CD4-positive, alpha-beta T cell treated with Interleukin-6 for 4 hours (primary cell): ENCODE measurements at places on chromosomes 12 and 14.

- no peak for DNase-seq
Measured at GRCh38 chr12:107180272-107180671, 86.9 kb upstream of the CRY1 start.

DNA sequence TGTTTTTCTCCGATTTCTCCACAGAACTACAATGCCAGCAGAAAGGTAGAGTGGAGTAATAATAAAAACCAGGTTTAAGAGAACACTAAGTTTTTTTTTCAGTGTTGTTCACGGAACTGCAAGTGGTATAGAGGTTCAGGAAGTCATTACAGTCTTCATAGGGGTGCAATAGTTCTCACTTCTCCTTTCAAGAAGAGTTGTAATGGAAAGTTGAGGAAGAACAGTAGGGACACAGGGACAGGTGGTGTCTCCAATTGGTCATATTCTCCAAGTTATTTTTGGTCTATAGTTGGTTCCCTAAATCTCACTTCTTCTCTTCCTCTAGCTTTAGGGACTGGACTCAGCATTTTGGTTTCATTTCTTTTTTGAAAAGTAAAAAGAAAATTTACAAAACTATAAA, 894.0 kb downstream of the NRXN3 start:
- DNase-seq, result no peak

- DNase-seq, result no peak
Measured at GRCh38 chr14:105888151-105888550, 361.8 kb downstream of the TMEM121 start.

GRCh38 chr14:55157080-55157479, 28.0 kb downstream of the LGALS3 start:
- DNase-seq, result no peak

GRCh38 chr12:19550626-19551025, 111.3 kb downstream of the AEBP2 start:
- DNase-seq, result no peak

DNA sequence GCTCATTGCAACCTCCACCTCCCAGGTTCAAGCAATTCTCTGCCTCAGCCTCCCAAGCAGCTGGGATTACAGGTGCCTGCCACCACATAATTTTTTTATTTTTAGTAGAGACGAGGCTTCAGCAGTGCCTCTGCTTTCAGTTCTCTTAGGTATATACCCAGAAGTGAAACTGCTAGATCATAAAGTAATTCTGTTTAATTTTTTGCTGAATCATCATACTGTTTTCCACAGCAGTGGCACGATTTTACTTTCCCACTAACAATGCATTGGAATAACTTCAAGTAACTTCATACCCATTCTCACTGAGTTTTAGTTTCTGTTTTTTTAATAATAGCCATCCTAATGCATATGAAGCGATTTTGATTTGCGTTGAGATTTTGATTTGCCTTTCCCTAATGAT, 148.0 kb upstream of the G2E3 start:
- DNase-seq, result no peak

GRCh38 chr14:105059035-105059924, 6.0 kb downstream of the GPR132 start:
- peak; percentile 75 for DNase-seq

DNA sequence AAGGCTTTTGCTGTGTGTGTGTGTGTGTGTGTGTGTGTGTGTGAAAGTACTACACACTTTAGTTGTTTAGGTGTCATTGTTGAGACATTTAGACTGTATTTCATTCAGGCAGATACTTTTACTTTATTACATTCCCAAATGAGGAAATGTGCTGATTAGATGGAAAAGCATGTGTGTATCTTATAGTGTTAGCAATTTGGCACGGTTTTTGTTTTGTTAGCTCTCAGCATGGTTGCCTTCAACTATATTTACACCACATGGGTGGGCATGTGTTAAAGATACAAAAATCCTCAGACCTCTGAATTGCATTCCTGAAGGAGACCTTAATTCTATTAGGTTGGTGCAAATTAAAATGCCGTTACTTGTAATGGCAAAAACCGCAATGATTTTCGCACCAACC, 879.5 kb downstream of the DIO2 start:
- DNase-seq, result no peak

DNA sequence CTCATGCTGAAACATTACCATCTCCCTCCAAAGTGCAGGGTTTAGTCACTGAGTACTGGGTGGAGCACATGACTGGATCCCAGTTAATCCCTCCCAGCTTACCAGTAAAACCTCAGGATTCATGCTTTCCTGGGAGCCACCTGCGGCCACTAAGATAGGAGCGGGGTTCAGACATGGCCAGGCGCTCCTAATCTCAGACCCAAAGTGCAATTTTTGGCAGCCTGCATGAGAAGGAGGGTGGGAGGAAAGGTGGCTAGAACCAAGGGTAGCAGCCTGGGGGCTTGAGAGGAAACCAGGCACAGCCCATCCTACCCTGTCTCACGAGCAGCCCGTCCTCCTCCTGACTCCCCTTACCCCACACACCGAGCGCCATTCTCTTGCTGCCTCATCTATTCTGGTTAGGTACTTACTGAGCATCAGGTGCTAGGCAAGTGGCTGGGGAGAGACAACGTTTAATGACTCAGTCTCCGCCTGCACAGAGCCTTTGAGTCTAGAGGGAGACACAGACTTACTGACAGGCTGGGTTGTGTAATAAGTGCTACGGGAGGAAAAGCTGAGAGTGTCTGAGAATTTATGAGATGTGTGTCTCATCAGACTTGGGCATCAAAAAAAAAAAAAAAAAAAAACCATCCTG, 9.9 kb downstream of the GPRC5A start:
- no peak for DNase-seq

DNA sequence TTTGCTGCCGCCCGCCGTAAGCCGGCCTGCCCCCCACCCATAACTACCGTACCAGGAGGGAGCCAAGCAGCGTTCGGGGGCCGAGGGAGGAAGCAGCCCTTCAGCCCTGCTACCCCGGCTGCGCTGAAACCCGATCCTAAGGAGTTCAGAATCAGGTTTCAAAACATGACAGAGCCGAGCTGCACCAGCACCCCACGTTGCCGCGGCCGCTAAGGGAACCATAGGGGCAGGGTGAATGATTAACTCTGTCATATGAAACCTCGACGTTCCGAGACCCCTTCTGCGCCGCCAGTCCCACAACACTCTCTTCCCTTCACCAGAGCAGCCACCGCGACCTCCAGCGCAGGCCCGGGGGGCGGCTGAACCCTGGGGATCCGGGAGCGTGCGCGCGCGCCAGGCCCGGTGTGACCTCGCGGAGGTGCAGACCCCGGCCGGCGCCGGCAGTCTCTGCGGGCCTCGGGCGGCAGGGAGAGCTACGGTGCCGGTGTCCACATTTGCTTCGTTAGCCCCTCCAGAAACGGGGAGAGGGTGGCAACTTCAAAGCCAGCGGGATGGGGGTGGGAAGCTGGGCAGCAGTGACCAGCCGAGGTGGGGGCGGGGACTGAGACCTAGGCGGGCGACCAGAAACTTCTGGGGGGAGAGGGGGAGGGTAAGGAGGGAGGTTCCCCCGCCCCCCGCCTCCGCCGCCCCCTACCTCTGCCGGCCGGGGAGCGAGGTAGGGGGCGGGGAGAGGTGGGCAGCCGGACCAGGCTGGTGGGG, 1.6 kb downstream of the SIX4 start:
- peak; percentile 4 for DNase-seq

DNA sequence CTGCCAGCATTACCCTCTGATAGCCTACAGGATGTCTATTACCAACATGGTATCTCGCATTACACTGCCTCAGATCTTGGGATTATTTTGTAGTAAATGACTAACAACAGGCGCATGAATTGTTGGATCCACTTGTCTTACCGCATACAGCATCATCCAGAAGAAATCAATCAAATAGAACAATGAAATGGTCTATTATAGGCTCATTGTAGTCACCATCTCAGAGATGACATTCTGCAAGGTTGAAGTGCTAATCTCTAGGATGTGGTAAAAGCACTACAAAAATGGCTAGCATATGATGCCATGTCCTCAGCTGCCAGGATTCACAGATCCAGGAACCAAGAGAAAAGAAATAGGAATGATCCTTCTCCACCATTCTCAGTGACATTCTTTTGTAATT, 52.0 kb downstream of the WASHC3 start:
- no peak for DNase-seq

GRCh38 chr12:113065126-113066007, 8.8 kb downstream of the DTX1 start:
- DNase-seq, result no peak

DNA sequence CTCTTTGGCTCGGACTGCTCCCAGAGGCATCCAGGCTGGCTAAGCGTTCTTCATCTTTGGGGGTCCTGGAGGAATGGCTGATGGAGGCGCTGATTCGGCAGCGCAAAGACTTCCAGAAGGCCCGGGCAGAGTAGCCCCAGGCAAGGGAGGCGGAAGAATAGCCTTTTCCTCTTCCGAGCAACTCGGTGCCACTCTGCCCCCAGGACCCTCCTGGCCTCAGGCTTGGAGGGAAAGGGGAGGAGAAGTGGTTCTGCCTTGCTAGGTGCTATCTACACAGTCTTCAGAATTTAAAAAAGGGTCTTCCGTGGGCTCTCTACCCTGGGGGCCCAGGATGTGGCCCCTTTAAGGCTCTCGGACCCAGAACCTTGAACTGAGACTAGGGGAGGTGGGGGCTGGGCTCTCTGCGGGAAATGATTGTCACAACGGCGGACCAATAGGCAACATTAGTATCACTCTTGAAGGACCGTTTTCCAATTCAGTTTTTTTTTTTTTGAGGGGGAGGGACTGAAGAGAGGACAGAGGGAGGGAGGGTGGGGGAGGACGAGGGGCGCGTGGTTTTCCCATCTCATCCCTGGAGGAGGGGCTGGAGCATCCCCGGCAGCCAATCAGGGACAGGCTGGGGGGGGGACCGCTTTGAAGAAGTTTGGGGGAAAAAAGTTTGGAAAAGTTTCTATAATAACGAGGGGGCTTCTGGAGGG, at the start of gene NFATC4:
TSS of gene NFATC4 (plus strand) at position 671 of the 698 bp plus-strand sequence. CDS start 157 bp downstream, outside the sequence.
- DNase-seq, result no peak

DNA sequence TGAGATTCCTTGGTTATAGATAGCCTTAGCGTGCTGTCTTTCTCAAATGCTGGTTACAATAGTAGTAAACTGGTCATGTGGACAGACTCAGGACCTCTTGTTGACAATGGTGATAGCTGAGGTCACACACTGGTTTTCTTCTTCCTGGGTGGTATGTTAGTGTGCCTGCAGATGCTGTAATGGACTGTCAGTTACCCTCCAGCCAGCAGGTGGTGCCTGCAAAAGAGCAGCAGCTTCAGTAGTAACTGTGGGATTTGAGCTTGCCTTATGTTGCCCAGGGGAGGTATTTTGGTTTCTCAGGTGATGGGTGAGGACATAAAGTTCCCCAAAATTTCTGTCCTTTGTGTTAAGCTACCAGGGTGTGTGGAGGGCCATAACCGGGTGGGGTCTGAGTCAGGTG, 33.7 kb upstream of the SCAF11 start:
- no peak for DNase-seq

- DNase-seq, result no peak
Measured at GRCh38 chr12:55673638-55674037, 34.1 kb downstream of the ITGA7 start.

DNA sequence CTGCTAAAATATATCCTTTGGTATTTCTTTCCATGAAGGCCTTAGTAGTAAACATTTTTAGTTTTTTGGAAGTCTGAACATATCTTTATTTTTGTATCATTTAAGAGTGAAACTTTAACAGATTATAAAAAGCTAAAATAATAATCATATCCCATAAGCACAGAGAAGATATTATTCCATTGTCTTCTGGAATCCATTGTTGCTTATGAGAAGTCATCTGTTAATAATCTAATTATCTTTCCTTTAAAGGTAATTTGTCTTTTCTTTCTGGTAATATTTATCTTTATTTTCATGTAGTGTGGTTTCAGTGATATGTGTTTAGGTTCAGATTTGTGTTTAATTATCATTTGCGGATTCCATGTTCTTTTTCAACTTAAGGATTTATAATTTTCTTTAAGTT, 261.7 kb downstream of the MSRB3 start:
- no peak for DNase-seq

DNA sequence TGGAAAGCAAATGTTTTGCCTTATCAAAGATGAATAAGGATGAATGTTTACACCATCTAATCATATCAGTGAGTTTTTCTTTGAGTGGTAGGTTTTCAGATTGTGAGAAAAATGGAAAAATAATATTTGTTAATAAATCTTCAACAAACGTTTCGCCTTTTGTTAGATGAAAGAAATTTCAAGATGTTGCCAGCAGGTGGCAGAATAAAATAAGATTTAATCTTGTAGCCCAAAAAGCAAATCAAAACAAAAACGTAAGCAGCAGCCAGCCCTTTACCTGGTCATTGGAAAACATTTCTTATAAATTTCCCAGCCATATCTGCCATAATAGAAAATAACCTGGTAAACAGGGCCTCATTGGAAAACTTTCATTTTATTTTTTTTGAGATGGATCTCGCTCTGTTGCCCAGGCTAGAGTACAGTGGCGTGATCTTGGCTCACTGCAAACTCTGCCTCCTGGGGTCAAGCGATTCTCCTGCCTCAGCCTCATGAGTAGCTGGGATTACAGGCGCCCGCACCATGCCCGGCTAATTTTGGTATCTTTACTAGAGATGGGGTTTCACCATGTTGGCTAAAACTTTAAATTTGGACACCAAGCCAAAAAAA, 15.4 kb upstream of the TMEM120B start:
- peak; percentile 51 for DNase-seq

- DNase-seq, result no peak
Measured at GRCh38 chr12:58764100-58764953, 156.0 kb downstream of the LRIG3 start.

- no peak for DNase-seq
Measured at GRCh38 chr12:52534482-52534881, 14.3 kb upstream of the KRT5 start.
